ENCODE measurements at places on chromosomes 5 and 9.
A peak's percentile ranks its signal among the peaks of the same experiment; 100 is the strongest.

DNA sequence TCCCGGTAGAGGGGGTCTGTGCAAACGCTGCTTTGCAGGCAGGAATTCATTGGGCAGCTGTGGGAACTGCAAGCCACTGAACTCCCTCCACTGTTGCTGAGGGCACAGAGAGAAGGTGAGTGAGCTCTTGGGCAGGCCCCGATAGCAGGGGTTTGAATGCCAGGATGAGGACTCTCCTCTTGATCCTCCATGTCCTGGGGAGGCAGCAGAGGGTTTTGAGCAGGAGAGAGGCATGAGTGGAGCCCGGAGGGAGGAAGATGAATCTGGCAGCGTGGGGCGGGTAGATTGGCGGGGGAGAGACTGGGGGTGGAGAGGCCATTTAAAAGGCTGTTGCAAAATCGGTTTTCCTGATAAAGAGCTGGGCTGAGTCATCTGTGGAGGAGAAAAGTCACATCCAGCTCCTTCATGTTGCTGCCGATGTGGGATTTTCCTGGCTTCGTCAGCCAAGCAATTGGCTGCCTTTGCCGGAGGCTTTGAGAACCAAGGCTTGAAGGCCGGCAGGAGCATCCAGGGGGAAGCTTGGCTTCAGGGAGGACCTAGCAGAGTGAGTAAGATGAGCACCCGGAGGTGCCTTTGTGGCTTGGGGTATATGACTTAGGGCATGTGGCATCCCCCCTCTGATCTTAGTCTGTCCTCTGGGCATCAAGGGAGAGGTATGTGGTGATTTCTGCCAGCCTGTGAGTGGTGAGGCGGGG is at the start of gene SYNPO:
Gene SYNPO, plus strand, starts transcription at position 350 of the 695 bp plus-strand sequence. CDS start 7,616 bp downstream, outside the sequence.
- no peak for DNase-seq

- peak; percentile 80 for DNase-seq
Observed at GRCh38 chr9:6007058-6007769, 8.2 kb downstream of the RANBP6 start.

GRCh38 chr9:72262063-72262462 is 102.9 kb downstream of the ZFAND5 start:
- DNase-seq = no peak

- no peak for DNase-seq
Observed at GRCh38 chr5:96150007-96150406, 188.4 kb upstream of the ELL2 start.

DNA sequence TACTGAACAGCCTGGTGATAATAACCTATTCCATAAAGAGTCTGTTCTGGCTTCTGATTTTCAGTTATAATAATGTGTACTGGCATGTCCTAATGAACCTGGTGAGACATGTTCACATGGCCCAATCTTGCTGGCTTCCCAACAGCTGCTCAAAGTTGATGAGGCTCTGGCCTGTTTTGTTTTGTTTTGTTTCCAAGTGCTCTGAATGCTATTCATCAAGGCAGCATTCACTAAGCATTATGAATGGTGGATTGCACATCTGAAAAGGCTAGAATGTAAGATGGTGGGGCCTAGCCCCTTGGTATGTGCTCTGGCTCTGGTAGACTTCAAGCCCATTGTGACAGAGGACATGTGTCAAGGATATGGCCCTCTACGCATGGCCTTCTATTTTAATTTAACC is 388.5 kb downstream of the PSAT1 start:
- peak; percentile 85 for DNase-seq

GRCh38 chr5:74067748-74068541 is 441.9 kb downstream of the ARHGEF28 start:
- no peak for DNase-seq

Data from NCI-H2171 treated with DMSO at 0.1 percent for 48 hours (cell line).